ENCODE measurements at places on chromosomes 2 and 18.

GRCh38 chr2:146527166-146527565 is 1317.7 kb upstream of the ACVR2A start:
- DNase-seq: no peak

GRCh38 chr18:34738175-34738894 is 28.2 kb downstream of the DTNA start:
- DNase-seq: no peak

GRCh38 chr2:42367835-42368234 is 6.8 kb upstream of the COX7A2L start:
- no peak for DNase-seq

DNA sequence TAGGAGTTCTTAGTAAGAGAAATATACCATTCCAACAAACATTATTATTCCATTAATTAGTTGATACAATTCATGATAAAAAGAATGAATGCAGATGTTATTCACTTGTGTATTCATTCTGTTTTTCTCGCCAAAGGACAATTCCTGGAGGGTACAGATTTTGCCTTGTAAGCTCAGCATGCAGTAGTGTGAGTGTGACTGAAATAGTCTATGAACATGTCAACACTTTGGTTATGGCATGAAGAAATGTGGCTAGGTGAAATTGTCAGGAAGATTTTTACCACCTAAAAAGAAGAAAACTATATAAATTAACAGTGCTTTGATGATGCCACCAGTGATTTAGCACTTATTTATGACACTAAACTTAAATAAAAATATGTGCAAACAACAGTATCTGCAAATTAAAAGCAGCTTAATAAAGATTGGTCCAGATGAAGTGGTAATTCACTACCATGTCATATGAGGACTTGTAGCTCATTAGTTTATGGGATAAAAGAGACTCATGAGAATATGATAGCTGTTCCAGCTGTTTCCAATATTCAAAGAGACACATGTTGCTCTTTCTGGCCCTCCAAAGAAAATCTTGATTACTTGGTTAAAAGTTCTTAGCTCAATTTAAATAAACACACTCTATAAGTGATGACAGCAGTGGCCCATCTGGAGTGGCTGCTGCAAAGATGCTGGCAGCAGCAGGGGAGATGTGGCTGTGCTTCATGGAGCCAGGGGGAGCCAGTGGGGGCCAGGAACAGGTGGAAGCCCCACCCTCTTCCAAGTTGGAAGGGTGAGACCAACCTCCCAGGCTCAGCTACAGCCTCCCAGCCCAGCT is 165.0 kb downstream of the CDH19 start:
- DNase-seq: no peak

DNA sequence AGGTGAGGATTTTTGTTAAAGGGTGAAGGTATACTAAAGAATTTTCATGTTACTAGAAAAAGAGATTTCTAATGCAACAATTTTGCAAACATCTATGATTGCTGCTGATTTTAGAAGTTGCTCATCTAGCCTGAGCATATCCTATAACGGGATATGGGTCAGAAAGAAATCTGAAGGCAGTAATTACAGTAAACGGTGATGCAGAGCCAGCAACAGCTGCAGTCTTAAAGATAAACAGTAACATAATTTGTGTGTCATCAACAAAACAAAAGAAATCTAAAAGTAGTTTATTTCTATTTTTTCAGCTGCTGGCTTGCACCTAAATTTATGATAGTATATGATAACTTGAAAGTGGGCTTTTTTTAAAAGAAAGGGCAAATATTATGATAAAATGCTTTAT is 215.7 kb downstream of the SLC4A10 start:
- DNase-seq: no peak

- DNase-seq: no peak
Observed at GRCh38 chr2:239278941-239279365, 121.9 kb downstream of the HDAC4 start.

GRCh38 chr2:170341684-170342623 is 164.0 kb downstream of the MYO3B start:
- DNase-seq: no peak

DNA sequence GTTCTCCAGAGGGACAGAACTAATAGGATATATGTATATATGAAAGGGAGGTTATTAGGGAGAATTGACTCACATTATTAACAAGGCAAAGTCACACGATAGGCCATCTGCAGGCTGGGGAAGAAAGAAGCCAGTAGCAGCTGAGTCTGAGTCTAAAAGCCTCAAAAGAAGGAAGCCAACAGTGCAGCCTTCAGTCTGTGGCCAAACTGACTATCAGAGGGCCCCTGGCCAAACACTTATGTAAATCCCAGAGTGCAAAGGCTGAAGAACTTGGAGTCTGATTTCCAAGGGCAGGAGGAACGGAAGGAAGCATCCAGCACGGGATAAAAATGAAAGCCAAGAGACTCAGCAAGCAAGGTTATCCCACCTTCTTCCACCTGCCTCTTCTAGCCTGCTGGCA is 108.0 kb upstream of the LDLRAD4 start:
- DNase-seq: no peak

GRCh38 chr2:29236074-29236473 is 120.9 kb downstream of the CLIP4 start:
- DNase-seq: no peak

- no peak for DNase-seq
Observed at GRCh38 chr2:96097951-96098823, 18.2 kb downstream of the ADRA2B start.

DNA sequence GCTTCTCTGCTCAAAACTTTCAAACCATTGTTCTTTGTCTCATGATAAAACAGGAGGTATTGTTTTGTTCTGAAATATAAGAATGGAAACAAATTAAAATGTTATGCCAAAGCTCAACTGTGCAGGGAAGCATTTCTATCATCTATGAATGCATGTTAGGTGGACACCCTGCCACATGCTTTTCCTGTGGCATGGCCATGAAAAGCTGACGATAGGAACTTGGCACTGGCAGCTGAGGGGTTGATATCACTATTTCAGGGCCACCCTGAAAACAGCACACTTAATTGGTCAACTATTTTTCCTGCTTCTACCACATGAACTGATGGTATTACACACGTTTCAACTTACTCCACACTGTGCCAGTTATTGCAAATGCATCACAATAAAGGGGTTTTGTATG is 157.3 kb downstream of the MREG start:
- no peak for DNase-seq

DNA sequence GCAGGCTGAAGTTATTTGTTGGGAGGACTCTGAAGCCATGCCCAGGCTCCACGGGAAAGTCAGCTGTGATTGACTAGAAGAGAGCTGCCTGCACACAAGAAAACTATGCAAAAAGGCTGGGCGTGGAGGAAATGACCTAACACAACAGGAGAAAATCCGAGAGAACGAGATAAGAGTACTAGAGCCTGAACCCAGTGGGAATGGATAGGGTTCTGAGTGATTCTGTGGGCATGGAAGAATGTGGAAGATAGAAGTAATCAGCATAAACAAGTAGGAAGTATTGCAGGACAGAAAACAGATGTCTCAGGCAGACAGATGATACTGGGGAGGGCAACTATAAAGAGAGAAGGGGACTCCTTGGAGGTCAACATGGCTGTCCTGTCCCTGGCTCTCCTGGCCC is 12.1 kb upstream of the COPS8 start:
- DNase-seq: no peak

GRCh38 chr2:239162976-239163687 is 237.7 kb downstream of the HDAC4 start:
- DNase-seq: no peak

DNA sequence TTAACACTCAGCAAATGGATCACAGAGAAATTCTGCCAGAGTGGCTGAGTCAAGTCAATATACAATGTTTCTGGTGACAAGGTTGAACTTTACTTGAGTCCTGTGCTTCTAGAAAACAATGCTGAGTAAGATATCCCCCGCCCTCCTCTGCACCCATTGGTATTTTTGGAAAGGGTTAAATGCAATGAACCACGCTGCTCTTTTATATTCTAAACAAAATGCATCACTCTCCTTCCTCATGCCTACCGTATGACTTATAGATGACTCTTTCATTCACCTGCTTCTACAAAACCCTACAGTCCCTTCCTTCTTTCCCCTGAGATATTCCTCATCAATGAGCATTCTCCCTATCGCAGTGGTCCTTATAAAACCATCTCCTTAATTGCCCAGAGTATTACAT is 168.8 kb downstream of the TXNL1 start:
- no peak for DNase-seq

DNA sequence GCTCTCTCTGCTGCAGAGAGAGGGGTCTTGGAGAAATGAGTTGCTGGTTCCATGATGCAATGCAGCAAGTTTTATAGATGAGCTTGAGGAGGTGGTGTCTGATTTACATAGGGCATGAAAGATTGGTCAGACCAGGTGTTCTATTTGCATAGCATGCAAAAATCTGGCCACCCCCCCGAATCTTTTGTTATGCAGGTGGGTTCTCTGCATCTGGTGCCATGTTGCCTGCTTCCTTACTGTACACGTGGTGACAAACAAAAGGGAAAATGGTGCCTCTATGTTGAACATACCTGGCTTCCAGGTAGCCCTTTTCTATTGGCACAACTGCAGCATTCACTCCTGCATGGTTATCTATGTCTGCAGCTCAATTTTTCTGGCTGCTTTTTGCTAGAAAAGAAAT is 169.4 kb downstream of the GALNT1 start:
- DNase-seq: no peak

GRCh38 chr2:168355779-168356476 is 100.1 kb upstream of the CERS6 start:
- no peak for DNase-seq

GRCh38 chr18:9577361-9577760 is 37.0 kb downstream of the PPP4R1 start:
- no peak for DNase-seq

GRCh38 chr2:121140734-121141133 is 144.3 kb downstream of the TFCP2L1 start:
- DNase-seq: no peak

- peak; percentile 40 for DNase-seq
Observed at GRCh38 chr2:233353769-233354499, at the start of gene DGKD. Gene DGKD (plus strand): TSS chr2:233354494. CDS start chr2:233354519, 25 bp downstream.

DNA sequence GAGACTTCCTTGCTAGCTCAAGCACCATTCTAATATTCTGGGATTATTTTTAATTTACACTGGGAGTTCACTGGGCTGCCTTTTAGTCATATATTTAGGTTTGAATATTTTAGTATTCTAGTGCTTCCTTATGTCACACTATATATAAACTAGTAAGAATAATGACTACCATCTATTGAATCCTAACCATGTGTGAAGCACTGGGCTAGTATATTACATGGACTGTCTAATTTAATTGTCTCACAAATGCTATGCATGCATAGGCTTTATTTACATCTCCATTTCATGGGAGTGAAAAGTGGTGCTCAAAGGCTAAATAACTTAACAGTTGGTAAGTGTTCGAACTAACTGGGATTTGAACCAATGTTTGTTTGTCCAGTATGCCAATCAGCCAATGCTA is 272.4 kb downstream of the RND3 start:
- no peak for DNase-seq

- no peak for DNase-seq
Observed at GRCh38 chr2:148876202-148876594, 1.2 kb downstream of the KIF5C start.

DNA sequence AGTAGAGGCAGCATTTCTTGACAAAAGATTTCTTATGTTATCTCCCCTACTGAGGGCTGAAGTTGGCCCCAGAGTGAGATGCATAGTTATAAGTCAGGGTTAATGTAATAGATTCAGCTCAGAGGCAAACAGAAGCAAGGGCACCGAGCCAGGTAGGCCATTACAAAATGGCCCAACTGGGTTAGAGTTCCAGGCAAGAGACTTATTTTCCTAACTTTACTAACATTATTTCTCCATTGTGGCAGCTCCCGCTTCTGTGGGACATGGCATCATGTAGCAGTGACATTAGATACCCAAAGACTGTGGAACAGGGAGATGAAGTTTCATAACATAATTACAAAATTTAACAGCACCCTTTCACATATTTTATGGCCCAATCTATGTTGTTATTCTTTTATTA is 27.1 kb downstream of the TSPYL6 start:
- no peak for DNase-seq

GRCh38 chr18:35469725-35470124 is 28.0 kb downstream of the INO80C start:
- DNase-seq: no peak

GRCh38 chr2:169349535-169349934 is 12.8 kb downstream of the LRP2 start:
- no peak for DNase-seq

- no peak for DNase-seq
Observed at GRCh38 chr2:227256605-227257004, 68.4 kb upstream of the MFF start.

DNA sequence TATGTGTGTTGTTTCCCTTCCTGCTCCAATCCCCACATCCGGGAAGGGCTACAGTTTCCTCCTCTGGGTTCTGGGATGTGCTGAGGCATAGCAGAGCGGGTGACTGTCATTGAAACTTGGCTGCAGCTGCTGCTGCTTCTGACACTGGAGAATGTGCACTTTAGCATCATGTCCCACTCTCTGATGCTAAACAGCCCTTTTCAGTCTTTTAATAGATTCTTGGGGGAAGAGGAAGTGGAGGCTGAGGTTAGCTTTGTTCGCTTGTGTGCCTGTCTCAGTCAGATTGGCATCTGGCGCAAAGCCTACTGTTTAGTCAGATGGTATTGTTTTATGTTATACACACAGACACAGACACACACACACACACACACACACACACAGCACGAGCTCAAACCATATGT is 136.5 kb upstream of the RND3 start:
- no peak for DNase-seq

DNA sequence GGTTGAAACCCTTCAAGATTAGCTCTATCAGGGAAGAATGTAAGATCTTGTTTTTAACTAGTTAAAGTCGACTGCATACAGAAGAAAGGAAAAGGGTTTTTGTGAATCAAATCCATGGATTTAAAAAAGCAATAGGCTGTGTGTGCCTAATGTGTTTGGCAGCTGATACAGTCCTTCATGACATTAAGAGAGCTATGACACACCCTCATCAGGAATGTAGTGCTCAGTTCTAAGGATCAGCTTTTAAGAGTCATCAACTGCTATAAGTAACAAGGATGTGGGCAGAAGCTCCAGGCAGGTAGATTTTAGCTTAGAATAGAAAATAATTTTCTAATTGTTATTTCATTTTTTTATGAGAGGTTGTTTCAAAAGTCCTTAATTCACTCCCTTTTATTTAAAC is 52.9 kb downstream of the PPP1R1C start:
- no peak for DNase-seq
